Fibroblast of mammary gland (primary cell): ENCODE measurements at places on chromosomes 6 and 20.

DNA sequence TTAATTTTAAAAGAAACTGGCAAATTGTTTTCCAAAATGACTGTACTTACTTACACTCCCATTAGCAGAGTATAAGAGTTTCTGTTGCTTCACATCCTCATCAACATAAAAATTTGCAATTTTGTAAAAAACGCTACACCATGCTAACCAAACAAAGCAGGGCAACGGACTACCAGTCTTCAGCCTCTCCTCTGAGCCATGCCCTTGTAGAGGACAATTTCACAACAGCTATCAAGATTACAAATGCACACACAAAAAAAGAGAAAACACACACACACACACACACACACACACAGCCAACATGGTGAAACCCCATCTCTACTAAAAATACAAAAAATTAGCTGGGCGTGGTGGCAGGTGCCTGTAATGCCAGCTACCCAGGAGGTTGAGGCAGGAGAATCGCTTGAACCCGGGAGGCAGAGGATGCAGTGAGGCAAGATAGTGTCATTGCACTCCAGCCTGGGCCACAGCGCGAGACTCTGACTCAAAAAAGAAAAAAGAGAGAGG is 4.1 kb upstream of the ADISSP start:
- DNase-seq: no peak

- no peak for DNase-seq
Measured at GRCh38 chr6:10382322-10382721, 32.6 kb downstream of the TFAP2A start.

- DNase-seq: no peak
Measured at GRCh38 chr20:59585714-59586409, 18.5 kb upstream of the PHACTR3 start.

DNA sequence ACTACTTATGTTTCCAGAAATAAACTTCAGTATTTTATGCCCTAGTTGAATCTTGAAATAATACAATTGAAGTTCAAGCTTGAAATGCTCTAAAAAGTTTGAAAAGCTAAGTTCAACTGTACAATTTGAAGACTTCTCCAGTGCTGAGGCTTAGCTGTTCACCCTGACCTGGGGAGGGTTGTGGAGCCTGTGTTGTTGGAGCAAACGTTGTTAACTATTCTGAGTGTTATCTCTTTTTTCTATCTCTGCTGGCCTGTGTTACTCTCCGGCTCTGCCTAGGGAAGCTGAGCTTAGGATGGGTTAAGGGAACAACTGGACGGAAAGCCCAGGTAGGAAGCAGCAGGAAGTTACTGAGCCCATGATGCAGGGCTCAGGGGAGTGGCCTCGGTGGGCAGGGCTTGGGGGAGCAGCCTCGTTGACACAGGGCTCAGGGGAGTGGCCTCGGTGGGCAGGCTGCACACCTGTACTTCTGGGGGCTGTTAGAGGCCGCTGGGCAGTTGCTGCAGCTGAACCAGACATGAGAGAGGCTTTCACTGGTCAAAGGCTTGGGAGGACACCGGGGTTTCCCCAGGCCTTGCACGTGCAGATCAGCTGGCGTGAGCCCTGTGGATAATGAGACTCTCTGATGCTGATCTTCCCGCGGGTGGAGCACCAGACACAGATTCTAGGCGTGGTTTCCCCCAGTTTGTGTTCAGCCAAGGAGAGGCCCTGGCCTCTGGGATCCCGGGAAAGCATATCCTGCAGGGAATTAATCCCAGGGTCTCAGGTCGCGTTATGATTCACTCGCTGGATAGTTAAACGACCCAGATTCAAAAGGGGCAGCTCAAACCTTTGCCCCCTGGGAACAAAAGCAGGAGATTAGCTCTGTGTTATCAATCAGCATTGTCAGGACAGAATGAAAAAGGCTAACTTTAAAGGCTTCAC is 58.9 kb downstream of the ERMARD start:
- no peak for DNase-seq

DNA sequence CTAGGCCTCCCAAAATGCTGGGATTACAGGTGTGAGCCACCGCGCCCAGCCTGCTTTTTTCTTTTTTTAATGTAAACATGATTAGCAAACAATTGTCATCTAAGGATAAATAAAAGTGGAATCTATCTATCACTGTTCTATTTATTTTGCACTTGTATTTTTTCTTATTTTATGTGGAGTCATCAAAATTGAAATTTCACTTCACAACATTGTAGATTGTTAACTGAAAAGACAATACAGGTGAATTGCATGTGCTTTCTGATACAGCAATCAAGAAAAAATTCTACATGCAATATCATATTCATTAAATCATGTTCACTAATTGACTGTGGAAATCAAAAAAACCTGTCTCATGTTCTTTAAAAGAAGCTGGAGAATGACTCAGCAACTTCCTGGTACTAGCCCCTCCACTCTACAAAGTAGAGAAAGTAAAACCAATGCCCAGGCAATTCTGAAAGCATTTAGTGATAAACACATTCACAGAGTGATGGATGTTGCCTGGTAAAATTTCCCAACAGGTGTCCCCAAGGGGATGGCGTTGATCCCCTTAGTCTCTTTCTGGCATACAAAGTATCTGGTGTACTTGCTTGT is 10.7 kb upstream of the RFX6 start:
- DNase-seq: peak; percentile 4

- DNase-seq: no peak
Measured at GRCh38 chr6:40112350-40112749, 178.1 kb upstream of the MOCS1 start.

- peak; percentile 19 for DNase-seq
Measured at GRCh38 chr20:23200914-23201313, 114.8 kb upstream of the CD93 start.

DNA sequence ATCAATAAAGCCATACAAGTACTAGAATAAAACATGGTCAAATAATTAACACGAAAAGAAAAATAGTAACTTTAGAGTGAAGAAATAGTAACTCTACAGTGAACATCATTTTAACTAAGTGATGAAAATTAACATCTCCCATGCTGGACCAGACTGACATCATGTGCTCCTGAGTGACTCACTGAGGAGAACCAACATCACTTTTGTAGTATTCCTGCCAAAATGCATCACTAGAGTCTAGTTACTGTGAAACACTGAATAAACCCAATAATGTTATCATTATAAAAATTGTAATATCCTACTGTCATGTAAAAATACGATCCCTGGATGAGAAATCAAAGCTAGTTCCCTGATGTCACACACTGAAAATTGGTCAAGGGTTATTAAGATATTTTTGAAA is 361.3 kb downstream of the CD109 start:
- peak; percentile 67 for DNase-seq

DNA sequence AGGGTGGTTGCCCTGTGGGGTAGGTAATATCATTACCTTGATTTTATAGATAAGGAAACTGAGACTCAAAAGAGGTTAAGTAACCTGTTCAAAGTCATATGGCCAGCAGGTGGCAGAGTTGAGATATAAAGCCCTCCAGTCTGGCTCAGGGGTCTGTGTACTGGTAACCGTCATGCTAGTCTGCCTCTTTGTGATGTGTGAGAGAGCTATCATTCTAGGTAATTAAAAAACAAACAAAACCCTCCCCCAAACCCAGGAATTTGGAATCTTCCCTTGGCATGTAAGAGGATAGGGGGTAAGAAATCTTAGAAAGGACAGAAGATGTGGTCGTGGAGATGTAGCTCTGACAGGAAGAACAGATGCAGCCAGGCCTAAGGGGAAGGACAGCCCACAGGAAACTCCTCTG is 206.0 kb downstream of the CDC5L start:
- peak; percentile 75 for DNase-seq

- no peak for DNase-seq
Measured at GRCh38 chr6:7917729-7918128, 7.1 kb upstream of the TXNDC5 start.

- peak; percentile 69 for DNase-seq
Measured at GRCh38 chr6:132964101-132964867, 149.9 kb downstream of the RPS12 start.

GRCh38 chr6:11971154-11971553 is 41.0 kb upstream of the HIVEP1 start:
- peak; percentile 64 for DNase-seq

DNA sequence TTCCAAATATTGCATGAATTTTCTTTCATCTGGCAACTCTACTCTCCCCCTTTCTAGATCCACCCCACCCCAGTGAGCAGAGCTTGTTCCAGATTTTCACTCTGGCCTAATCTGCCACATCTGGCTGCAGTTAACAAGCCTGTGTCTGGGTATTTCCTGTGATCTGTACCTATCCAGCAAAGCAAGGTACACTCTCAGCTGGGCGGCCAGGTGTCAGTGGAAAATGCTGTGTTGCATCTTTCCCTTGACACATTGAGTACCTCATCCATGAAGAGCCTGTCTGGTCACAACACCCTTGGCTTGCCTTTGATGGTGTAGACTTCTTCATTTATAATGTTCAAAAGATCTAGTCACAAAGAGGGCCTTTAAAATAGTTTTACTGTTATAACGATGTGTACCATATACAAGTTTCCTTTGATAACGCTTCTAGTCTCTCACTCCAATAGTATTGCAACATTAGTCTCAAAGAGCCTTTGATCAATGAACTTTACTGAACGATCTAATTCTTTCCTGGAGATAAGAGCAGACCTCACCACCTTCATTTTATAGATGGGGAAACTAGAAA is 6.0 kb upstream of the RNF182 start:
- no peak for DNase-seq

DNA sequence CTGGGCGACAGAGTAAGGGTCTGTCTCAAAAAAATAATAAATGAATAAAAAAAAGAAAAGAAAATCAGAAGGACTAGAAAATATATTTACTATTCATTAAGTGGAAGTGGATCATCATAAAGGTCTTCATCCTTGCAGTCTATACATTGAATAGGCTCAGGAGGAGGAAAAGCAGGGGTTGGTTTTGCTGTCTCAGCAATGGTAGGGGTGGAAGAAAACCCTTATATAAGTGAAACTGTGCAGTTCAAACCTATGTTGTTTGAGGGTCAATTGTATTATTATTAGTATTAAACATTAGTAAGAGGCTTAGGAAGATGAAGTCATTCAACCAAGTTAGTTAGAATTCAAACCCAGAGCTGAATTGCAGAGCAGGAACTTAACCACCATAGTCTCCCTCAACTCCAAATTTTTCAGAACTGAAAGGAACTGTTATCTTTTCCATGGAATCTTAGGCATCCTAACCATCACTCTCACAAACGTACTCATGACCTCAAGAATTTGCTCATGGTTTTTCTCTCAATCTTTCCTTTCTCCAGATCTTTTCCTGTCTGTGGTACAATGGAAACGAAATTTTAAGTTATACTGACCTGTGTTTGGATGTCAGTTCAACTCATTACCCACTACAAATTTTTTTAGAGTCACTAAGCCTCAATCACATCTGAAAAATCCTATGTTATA is 7.7 kb upstream of the SMIM13 start:
- no peak for DNase-seq

DNA sequence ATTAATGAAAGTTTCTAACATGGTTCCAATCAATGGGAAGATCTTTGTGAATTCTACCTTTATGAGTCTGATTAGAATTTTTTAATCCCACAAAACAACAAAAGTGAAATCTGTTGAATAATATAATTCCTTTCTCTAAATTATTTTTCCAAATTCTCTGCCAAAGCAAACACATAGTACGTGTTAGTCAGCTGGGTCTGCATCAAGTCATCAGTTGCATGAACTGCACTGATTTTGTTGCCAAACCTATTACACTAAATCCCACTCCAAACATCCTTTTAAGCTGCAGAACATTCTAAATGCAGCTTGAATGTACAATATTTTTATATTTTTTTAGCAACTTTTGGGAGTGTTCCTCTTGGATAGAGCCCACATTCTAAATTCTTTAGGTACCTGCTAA is 199.0 kb upstream of the HSF2 start:
- peak; percentile 54 for DNase-seq

- DNase-seq: no peak
Measured at GRCh38 chr6:18515767-18516166, 128.6 kb downstream of the RNF144B start.

GRCh38 chr6:28586962-28587745 is 61.5 kb downstream of the GPX5 start:
- peak; percentile 34 for DNase-seq

DNA sequence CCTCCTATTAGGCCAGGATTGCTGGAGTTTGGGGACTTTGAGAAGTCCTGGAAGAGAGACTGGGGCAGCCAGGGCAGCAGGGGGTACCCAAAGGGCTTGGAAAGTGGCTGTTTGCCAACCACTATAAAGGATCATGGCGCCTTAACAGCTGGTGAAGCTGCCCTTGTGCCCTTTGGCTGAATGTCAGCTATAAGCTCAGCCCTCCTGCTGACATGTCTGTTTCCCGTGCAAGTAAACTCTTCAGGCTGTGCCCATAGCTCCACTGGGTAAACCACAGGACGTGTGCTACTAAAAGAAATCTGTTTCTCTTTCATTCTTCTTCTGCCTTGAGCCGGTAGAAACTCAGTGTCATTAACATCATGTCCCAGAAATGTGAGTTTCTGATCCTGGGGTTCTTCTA is 97.3 kb downstream of the CAP2 start:
- DNase-seq: no peak

DNA sequence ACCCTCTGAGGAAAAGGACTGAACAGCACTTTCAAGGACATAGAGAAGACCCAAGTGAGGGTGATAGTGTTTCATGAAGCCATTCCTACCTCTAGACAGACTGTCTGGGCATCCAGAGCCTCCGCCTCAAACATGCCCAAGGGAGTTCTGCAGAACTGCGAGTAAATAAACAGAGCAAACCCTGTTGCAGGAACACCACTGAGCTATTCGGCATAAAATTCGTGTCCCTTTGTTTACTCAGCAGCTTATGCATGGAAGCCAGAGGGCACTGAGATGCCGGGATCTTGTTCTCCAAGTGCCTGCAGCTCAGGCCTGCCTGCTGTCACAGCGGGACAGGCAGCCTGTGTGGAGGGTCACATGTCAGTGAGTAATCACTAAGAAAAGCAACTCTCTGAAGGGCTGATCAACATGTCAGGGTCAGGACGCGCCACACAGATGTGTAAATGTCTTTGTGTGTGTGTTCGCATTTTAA is 164.9 kb upstream of the HEY2 start:
- no peak for DNase-seq

DNA sequence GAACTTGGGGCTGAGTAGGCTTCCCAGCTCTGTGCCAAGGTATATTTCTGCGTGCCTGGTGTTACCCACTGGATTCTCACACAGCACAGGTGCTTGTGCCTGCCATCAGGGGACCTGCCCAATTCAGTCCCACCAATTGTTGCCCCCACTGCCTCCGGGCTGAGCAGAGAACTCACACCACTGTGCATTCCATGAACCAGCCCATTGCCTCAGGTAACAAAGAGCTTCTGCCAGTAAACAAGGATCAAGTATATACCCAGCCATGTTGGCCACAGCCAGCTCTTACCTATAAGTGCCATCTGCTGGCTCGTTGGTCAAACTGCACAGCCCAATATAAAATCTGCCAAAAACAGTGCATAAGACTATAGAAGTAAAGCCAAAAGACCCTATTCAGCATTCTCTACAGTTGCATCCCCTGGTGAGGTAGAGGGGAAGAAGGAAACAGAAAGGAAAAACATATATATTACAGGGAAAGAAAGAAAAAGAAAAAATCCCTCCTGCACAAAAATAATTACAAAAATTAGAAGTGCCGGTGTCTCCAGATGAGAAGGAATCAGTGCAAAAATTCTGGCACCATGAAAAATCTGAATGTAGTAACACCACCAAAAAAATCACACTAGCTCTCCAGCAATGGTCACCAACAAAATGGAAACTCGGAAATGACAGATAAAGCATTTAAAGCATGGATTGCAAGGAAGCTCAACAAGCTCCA is 241.4 kb downstream of the IBTK start:
- peak; percentile 68 for DNase-seq
